Fibroblast of pulmonary artery (primary cell): ENCODE measurements at places on chromosomes 6 and 20.

- DNase-seq = no peak
Observed at GRCh38 chr6:39075807-39076622, 27.4 kb downstream of the GLP1R start.

DNA sequence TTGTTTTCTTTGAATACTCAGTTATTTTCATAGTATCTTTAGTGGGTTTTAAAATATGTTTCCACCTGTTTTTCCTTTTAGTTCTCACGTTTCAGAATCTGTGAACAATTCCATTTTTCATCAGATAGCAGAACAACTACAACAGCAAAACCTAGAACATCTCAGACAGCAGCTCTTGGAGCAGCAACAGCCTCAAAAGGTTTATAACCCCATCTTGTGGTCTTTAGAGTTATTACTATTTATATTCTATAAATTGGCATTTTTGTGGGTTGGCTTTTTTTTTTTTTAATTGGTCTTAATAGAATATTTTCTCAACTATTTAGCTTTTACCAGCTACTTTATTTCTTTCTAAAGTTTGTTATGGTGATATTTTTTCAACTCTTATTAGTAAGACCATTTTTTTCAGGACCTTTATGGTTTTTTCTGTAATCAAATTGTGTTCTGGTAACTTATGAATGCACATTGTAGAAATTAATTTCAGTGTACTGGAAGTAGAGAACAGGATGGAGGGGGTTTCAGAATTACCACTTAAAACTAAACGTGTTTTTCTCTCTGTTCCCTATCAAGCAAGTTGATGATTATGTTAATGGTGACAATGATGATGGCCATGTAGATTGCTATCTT, 72.2 kb downstream of the SCAF8 start:
- DNase-seq = peak; percentile 82

- DNase-seq = no peak
Observed at GRCh38 chr20:17589161-17589834, 19.4 kb downstream of the DSTN start.

DNA sequence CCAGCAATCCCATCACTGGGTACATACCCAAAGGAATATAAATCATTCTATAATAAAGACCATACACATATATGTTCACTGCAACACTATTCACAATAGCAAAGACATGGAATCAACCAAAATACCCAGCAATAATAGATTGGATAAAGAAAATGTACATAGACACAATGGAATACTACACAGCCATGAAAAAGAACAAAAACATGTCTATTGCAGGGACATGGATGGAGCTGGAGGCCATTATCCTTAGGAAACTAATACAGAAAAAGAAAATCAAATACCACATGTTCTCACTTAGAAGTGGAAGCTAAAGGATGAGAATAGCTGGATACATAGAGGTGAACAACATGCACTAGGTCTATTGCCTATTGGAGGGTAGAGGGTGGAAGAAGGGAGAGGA, 674.6 kb downstream of the PHF3 start:
- no peak for DNase-seq

DNA sequence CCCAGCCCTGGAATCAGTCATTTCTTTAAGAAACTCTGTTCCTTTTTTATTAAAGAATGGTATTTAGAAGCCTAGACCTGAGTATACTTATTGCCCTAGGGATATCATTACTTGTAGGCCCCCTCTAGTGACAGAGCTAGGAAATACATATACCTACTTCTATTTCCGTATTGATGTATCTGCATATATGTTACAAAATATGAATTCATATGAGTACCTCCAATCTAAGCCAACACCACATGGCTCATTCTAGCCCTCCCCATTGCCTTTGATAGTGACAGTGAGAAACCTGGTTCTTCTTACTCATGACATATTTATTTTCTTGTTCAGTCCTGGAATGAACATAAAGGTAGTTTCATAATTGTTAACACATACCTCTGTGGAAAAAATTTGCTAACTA, 137.2 kb downstream of the FARS2 start:
- peak; percentile 74 for DNase-seq

- no peak for DNase-seq
Observed at GRCh38 chr20:8036771-8037170, 17.2 kb upstream of the TMX4 start.

DNA sequence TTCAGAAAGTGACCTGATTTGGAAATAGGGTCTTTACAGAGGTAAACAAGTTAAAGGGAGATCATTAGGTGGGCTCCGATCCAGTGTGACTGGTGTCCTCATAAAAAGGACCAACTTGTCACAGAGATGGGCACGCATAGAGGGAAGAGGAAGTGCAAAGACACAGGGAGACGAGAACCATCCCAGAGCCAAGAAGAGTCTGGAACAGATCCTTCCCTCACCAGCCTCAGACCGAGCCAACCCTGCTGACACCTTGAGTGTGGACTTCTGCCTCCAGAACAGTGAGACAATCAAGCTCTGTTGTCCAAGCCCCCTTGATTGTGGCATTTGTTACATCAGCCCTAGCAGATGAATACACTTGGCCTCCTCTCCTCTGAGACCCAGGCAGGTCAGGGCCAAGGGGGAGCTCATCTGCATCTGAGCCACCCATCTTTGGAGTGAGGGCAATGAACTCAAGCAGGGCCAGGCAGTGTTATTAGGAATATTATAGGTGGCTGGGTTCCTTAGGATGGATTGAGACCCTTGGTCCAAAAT, 22.2 kb upstream of the SCML4 start:
- DNase-seq = no peak

DNA sequence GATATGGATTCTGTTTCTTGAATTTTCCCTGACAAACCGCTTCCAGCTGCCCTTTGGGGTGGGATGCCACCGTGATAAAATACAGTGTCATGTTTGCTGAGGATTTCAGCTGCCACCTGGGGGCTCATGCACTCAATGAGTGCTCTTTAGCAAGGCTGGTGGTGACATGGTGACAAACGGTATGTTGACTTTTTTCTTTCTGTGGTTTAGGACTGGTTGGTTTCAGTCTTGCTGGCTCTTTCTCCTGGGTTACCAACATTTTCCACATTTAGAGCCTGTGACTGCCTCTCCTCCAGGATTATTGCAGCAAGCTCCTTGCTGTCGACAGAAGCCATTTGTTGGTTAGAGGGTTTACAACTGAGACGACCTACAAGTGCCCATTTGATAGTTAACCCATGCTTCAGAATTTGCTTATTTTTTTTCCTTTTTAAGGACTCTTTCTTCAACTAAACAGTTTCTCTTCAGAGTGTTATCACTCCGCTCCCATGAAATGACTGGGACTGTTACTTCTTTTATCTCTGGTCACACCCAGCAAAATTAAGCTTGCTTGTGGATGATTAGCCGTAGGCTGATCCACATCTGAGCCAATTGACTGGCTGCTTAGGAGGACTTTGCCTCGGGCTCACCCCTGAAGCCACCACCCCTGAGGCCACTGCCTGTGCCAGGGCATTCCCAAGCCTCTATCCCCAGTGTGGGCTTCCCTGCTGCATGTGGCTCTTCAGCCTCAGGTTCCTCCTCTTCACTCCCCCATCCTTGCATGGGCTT, 48.4 kb upstream of the CDYL start:
- no peak for DNase-seq

DNA sequence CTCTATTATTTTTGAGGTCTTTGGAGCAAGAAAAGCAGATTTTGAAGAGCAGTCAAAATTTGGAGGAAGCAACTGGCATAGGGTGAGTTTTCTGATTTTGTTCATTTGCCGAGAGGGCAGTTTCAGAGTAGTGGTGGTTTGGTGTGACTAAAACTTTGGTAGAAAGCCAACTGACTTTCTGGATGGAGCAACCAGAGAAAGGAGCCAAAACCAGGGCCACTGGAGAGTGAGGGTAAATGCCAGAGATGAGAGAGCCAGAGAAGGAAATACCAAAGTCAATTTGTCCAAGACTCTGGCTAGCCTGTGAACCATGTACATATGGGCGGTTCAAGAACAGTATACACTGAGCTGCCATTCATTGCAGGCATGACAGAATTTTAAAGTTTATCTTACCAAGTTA, 40.5 kb upstream of the ZBTB24 start:
- peak; percentile 88 for DNase-seq

- peak; percentile 20 for DNase-seq
Observed at GRCh38 chr6:100267721-100268123, 197.0 kb downstream of the SIM1 start.

DNA sequence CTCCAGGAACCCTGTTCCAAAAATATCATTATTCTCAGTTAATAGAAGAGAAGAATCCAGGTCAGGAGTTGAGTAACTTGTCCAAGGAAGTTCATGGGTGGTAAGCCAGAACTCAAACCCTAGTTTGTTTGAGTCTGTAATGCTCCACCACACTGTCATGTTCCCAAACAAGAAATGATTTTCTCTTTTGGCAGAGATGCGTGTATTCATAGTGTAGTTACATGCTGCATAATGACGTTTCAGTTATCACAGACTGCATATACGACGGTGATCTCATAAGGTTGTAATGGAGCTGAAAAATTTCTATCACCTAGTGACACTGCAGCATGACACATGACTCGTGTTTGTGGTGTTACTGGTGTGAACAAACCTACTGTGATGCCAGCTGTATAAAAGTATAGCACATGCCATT, 102.6 kb downstream of the TULP4 start:
- peak; percentile 86 for DNase-seq

GRCh38 chr6:114288701-114289495, 53.9 kb downstream of the HS3ST5 start:
- no peak for DNase-seq

DNA sequence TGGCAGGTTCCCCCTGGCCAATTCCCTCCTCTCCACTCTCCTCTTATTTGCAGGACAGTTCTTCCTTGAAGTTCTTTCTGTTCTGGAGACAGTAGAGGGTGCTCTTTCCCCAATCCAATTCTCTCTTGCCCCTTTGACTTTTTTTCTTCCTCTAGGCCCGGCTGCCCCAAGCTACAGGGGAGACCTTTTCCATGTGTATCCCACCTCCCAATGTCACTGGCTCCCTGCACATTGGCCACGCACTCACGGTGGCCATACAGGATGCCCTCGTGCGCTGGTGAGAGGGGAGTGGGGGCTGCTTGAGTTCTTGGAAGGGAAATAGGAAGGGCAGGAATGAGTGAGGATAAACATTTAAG, 1.5 kb downstream of the VARS2 start:
- DNase-seq = peak; percentile 83

- peak; percentile 20 for DNase-seq
Observed at GRCh38 chr6:55212156-55212555, 37.8 kb downstream of the HCRTR2 start.

- DNase-seq = peak; percentile 30
Observed at GRCh38 chr20:44532981-44533331, 11.1 kb upstream of the SERINC3 start.

- peak; percentile 77 for DNase-seq
Observed at GRCh38 chr20:51341581-51341980, 200.9 kb downstream of the NFATC2 start.

DNA sequence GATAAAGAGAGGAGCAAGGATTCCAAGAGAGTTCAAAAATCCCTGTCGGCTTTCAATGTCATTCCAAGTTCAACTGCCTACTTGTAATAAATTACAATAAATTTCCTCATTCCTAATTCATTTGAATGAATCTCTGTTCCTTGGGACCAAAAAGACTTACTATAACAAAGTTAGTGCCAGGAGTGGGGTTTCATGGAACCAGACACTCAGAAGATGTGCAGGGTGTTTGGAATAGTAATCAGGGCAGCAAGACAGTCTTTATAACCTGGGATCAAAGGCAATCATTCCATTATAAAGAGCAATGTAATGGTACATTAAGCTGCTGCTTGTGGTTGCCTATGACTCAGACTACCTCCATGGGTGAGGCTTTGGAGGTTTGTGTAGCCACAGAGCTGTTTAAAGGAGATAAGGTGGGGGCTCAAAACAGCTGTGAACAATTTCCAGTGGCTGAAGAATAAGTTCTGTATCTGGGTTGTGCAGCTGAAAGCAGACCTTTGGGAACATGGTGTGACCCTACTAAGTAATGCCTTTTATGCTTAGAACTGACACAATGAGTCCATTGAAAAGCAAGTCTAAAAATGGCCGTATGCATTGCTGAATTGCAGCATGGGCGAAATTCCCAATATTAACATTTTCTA, 159.9 kb downstream of the LINC00237 start:
- no peak for DNase-seq

- no peak for DNase-seq
Observed at GRCh38 chr6:3450888-3451287, 6.0 kb downstream of the SLC22A23 start.

- DNase-seq = no peak
Observed at GRCh38 chr6:9514146-9514545, 900.7 kb downstream of the TFAP2A start.

- DNase-seq = no peak
Observed at GRCh38 chr20:40869218-40870147, 159.1 kb upstream of the TOP1 start.

DNA sequence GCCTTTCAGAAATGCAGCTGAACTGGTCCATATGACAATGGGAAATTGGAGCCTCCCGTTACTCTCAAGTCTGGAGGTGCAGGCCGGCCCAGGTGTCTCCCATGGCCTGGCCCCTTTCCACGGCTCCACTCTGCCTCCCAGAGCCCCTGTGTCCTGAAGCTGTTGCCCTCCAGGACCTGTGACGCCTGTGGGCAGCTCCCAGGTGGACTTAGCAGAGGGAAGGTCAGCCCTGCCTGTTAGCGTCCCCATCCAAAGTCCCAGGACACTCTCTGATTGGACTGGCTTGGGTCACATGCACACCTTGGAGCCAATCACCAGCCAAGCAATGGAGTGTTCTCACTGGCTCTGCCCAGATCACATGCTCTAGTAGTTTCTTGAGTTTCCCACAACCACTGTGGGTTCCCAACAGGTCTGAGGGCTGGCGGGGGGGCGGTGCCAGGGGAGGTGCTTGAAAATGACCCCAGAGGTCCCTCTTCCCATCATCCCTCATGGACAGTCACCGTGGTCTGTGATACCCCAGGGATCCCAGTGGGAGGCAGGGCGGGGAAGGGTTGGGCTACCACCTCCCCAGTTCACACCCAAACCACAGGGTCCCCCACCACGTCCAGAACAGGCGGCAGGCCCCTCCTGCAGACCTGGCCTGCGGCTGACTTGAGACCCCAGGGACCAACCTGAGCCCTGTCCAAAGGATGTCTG, 135.6 kb downstream of the TAF4 start:
- no peak for DNase-seq

GRCh38 chr6:152821525-152821924, 70.9 kb downstream of the VIP start:
- DNase-seq = no peak

DNA sequence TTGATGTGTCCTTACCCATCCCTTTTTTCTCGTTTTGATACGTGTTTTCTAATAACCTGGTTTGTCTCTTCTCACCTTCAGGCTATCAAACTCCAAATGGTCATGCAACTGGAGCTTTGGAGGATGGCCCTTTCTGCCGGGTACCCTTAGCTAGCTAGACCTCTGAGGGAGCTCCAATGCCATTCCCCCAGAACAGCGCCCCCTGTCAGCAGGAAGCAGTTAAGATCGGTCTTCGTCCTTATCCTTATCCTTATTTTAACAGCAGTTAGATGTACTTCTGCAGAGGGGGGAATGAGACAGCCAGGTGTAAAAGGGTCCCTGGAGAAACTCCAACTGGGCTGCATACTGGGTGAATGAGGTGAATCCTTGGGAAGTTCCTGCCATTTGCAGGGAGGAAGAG, 37.2 kb downstream of the SEL1L2 start:
- no peak for DNase-seq

DNA sequence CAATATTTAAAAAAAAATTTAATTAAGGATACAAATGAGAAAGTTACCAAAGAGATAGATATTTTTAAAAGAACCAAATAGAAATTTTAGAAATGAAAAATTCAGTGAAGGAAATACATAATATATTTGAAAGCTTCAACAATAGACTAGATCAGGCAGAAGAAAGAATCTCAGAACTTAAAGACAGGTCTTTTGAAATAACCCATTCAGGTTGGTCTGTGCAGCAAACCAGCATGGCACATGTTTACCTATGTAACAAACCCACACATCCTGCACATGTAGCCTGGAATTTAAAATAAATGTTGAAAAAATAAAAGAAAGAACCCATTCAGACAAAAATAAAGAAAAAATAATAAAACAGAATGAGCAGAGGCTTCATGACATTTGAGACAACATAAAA, 221.1 kb upstream of the ID4 start:
- DNase-seq = no peak
